Stomach (tissue), 19 donors: ENCODE measurements at places on chromosomes 4 and X. TPM values are rescaled to one million over a fixed set of nuclear protein-coding genes. Genes with fewer than 3 reads are reported as not detected.

The HSFX3 gene
- not detected for total RNA-seq

The DGKK gene
- not detected for total RNA-seq

The GABRA4 gene
- not detected for total RNA-seq

The BANK1 gene
- total RNA-seq, result not detected

The ZNF630 gene
- total RNA-seq, result 2.3 TPM

The MAGEH1 gene
- 25.1 TPM for total RNA-seq

The CFAP47 gene
- not detected for total RNA-seq

The LRP2BP gene
- total RNA-seq, result not detected

The ABLIM2 gene
- total RNA-seq, result 9.4 TPM

The MCF2 gene
- not detected for total RNA-seq

The LONRF3 gene
- total RNA-seq, result 79.1 TPM

The MEPE gene
- not detected for total RNA-seq

The H2BW2 gene
- not detected for total RNA-seq

The SOD3 gene
- 49.1 TPM for total RNA-seq

The CXCL3 gene
- total RNA-seq, result 5.3 TPM

The DDIT4L gene
- total RNA-seq, result not detected

The STOX2 gene
- total RNA-seq, result 18.7 TPM

The PPBP gene
- not detected for total RNA-seq

The RAB9B gene
- total RNA-seq, result 3.6 TPM

The AMTN gene
- total RNA-seq, result not detected

The MAGEC2 gene
- not detected for total RNA-seq

The FGF2 gene
- 29.2 TPM for total RNA-seq

The DCTD gene
- total RNA-seq, result 90.6 TPM

The IL15 gene
- total RNA-seq, result 6.1 TPM

The TLR10 gene
- total RNA-seq, result not detected

The ZRSR2 gene
- 1.4 TPM for total RNA-seq

The PPEF2 gene
- total RNA-seq, result not detected

The EDNRA gene
- 4.9 TPM for total RNA-seq

The XG gene
- total RNA-seq, result not detected

The FAAH2 gene
- 7.2 TPM for total RNA-seq

The FGF13 gene
- not detected for total RNA-seq

The SLC6A14 gene
- 4.0 TPM for total RNA-seq
